ENCODE measurements at places on chromosomes 2 and 18. TPM values are rescaled to one million over a fixed set of nuclear protein-coding genes. Genes with fewer than 3 reads are reported as not detected.

- no peak overlapping the region for H3K4me3 ChIP-seq
- H3K27ac ChIP-seq: no peak overlapping the region
- H3K4me1 ChIP-seq: no peaks in the 10 kb centered on the region
- H3K36me3 ChIP-seq: no peaks in the 10 kb centered on the region
- DNase-seq: no peak
- H3K27me3 ChIP-seq: no peaks in the 10 kb centered on the region
These were observed 37.6 kb upstream of the ACKR3 start for GRCh38 chr2:236531996-236532395.

- H3K36me3 ChIP-seq: no peaks in the 10 kb centered on the region
- DNase-seq: no peak
- H3K27me3 ChIP-seq: peaks cover 15% of the 10 kb centered on the region
- no peak overlapping the region for H3K27ac ChIP-seq
These were observed 96.7 kb upstream of the LMAN1 start for GRCh38 chr18:59455728-59456276.

The MARCHF4 gene
- not detected for total RNA-seq

- peak overlapping the region; percentile 82 for H3K27ac ChIP-seq
- H3K36me3 ChIP-seq: no peaks in the 10 kb centered on the region
- DNase-seq: no peak
- H3K27me3 ChIP-seq: no peaks in the 10 kb centered on the region
These were observed 14.8 kb downstream of the STRN start for GRCh38 chr2:36951574-36951973.

The DIS3L2 gene
- total RNA-seq: 24.7 TPM

- no peak overlapping the region for H3K4me3 ChIP-seq
- H3K36me3 ChIP-seq: peaks cover 7% of the 10 kb centered on the region
- H3K4me1 ChIP-seq: no peaks in the 10 kb centered on the region
- H3K27ac ChIP-seq: peak overlapping the region; percentile 13
- no peak for DNase-seq
- H3K27me3 ChIP-seq: no peaks in the 10 kb centered on the region
These were observed 207.8 kb downstream of the HDAC4 start for GRCh38 chr2:239192975-239193374.

The FOXD4L1 gene
- not detected for total RNA-seq

DNA sequence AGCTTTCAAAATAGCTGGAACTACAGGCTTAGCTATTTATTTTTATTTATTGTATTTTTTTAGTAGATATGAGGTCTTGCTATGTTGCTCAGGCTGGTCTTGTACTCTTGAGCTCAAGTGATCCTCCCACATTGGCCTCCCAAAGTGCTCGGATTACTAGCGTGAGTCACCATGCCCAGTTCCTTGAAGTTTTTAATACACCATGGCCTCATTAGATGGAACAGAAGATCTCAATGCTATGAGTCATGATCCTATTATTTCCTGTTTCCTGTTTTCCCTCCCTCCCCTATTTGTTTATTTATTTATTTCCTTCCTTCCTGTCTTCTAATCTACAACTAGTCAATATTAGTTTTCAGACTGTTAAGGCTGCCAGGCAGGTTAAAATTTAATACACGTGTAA, 309.0 kb downstream of the CMPK2 start:
- no peak for DNase-seq
- no peak overlapping the region for H3K27ac ChIP-seq
- H3K4me1 ChIP-seq: no peaks in the 10 kb centered on the region
- no peaks in the 10 kb centered on the region for H3K27me3 ChIP-seq

- DNase-seq: no peak
- no peaks in the 10 kb centered on the region for H3K27me3 ChIP-seq
- no peak overlapping the region for H3K4me3 ChIP-seq
- H3K27ac ChIP-seq: no peak overlapping the region
These were observed 56.5 kb downstream of the NBEAL1 start for GRCh38 chr2:203071148-203071547.

The COLEC11 gene
- not detected for total RNA-seq

- H3K27me3 ChIP-seq: no peaks in the 10 kb centered on the region
- H3K36me3 ChIP-seq: no peaks in the 10 kb centered on the region
- no peak for DNase-seq
These were observed 101.0 kb downstream of the NBAS start for GRCh38 chr2:15460112-15460620.

- no peak for DNase-seq
- no peak overlapping the region for H3K27ac ChIP-seq
- H3K4me1 ChIP-seq: no peaks in the 10 kb centered on the region
- H3K36me3 ChIP-seq: no peaks in the 10 kb centered on the region
- H3K27me3 ChIP-seq: no peaks in the 10 kb centered on the region
These were observed 12.3 kb upstream of the RESP18 start for GRCh38 chr2:219344751-219345430.

GRCh38 chr2:49379406-49379805, 225.1 kb upstream of the FSHR start:
- H3K27ac ChIP-seq: no peak overlapping the region
- no peaks in the 10 kb centered on the region for H3K36me3 ChIP-seq
- H3K27me3 ChIP-seq: no peaks in the 10 kb centered on the region
- no peak for DNase-seq

- no peak for DNase-seq
- H3K4me1 ChIP-seq: no peaks in the 10 kb centered on the region
- no peaks in the 10 kb centered on the region for H3K27me3 ChIP-seq
- no peak overlapping the region for H3K4me3 ChIP-seq
These were observed 217.8 kb upstream of the NXPH2 start for GRCh38 chr2:138997856-138998517.

GRCh38 chr2:6982934-6983589, 65.8 kb downstream of the RNF144A start:
- H3K4me1 ChIP-seq: peaks cover 13% of the 10 kb centered on the region
- no peak for DNase-seq
- H3K36me3 ChIP-seq: no peaks in the 10 kb centered on the region
- no peak overlapping the region for H3K27ac ChIP-seq

The NPPC gene
- 0.49 TPM for total RNA-seq

The FHOD3 gene
- total RNA-seq: 29.6 TPM

The POTEF gene
- total RNA-seq: not detected

- no peak overlapping the region for H3K4me3 ChIP-seq
- no peaks in the 10 kb centered on the region for H3K4me1 ChIP-seq
- H3K27ac ChIP-seq: no peak overlapping the region
- no peaks in the 10 kb centered on the region for H3K36me3 ChIP-seq
- no peaks in the 10 kb centered on the region for H3K27me3 ChIP-seq
These were observed 148.6 kb downstream of the MAIP1 start for GRCh38 chr2:200104015-200104414.

- no peak overlapping the region for H3K4me3 ChIP-seq
- H3K4me1 ChIP-seq: no peaks in the 10 kb centered on the region
- H3K27ac ChIP-seq: no peak overlapping the region
- no peak for DNase-seq
- peaks cover 89% of the 10 kb centered on the region for H3K36me3 ChIP-seq
These were observed 66.4 kb downstream of the EPAS1 start for GRCh38 chr2:46363535-46364170.

- no peak overlapping the region for H3K4me3 ChIP-seq
- H3K27ac ChIP-seq: no peak overlapping the region
- peaks cover 28% of the 10 kb centered on the region for H3K4me1 ChIP-seq
- H3K36me3 ChIP-seq: no peaks in the 10 kb centered on the region
- no peak for DNase-seq
These were observed 50.2 kb upstream of the MRPL33 start for GRCh38 chr2:27721335-27721734.

The ATG9A gene
- total RNA-seq: 37.8 TPM

- H3K27me3 ChIP-seq: no peaks in the 10 kb centered on the region
- H3K27ac ChIP-seq: peak overlapping the region; percentile 82
- H3K36me3 ChIP-seq: no peaks in the 10 kb centered on the region
- H3K4me3 ChIP-seq: no peak overlapping the region
These were observed 17.7 kb downstream of the INO80C start for GRCh38 chr18:35479911-35480586.

The POTEI gene
- not detected for total RNA-seq

The ARHGAP15 gene
- total RNA-seq: 4.1 TPM

The TLX2 gene
- not detected for total RNA-seq

The REG3A gene
- total RNA-seq: not detected

GRCh38 chr2:204947405-204947804, 402.1 kb downstream of the PARD3B start:
- no peaks in the 10 kb centered on the region for H3K27me3 ChIP-seq
- H3K4me3 ChIP-seq: no peak overlapping the region
- H3K4me1 ChIP-seq: no peaks in the 10 kb centered on the region
- no peak overlapping the region for H3K27ac ChIP-seq

DNA sequence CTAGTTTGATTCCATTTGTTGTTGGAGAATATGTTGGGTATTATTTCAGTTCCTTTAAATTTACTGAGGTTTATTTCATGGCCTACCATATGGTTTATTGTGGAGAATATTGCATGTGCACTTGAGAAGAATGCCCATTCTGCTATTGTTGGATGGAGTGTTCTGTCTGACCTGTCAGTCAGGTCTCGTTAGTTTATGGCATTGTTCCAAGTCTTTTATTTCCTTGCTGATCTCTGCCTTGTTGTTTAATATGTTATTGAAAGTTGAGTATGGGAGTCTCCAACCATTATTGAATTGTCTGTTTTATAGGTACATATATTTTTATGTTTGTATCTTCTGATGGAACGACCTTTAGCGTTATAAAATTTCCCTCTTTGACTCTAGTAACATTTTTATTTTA, 86.3 kb downstream of the PTPN4 start:
- H3K4me3 ChIP-seq: no peak overlapping the region
- no peaks in the 10 kb centered on the region for H3K27me3 ChIP-seq
- no peak for DNase-seq
- H3K4me1 ChIP-seq: no peaks in the 10 kb centered on the region
- no peaks in the 10 kb centered on the region for H3K36me3 ChIP-seq

The YIPF4 gene
- 11.9 TPM for total RNA-seq

- H3K36me3 ChIP-seq: no peaks in the 10 kb centered on the region
- no peak overlapping the region for H3K4me3 ChIP-seq
- H3K27me3 ChIP-seq: no peaks in the 10 kb centered on the region
These were observed 182.8 kb downstream of the AGPS start for GRCh38 chr2:177575358-177575757.

The ADD2 gene
- total RNA-seq: 2.4 TPM

- H3K4me1 ChIP-seq: peaks cover 34% of the 10 kb centered on the region
- no peak overlapping the region for H3K27ac ChIP-seq
- peaks cover 100% of the 10 kb centered on the region for H3K27me3 ChIP-seq
- H3K4me3 ChIP-seq: no peak overlapping the region
These were observed 13.5 kb upstream of the SIX3 start for GRCh38 chr2:44927985-44928482.

- no peak overlapping the region for H3K4me3 ChIP-seq
- H3K36me3 ChIP-seq: no peaks in the 10 kb centered on the region
- no peaks in the 10 kb centered on the region for H3K4me1 ChIP-seq
- no peak for DNase-seq
- H3K27ac ChIP-seq: no peak overlapping the region
- no peaks in the 10 kb centered on the region for H3K27me3 ChIP-seq
These were observed 38.8 kb upstream of the OTOS start for GRCh38 chr2:240179186-240179815.

The AGXT gene
- not detected for total RNA-seq

GRCh38 chr2:233331536-233331935, 22.8 kb upstream of the DGKD start:
- no peak overlapping the region for H3K4me3 ChIP-seq
- peak overlapping the region; percentile 65 for H3K27ac ChIP-seq
- H3K4me1 ChIP-seq: no peaks in the 10 kb centered on the region
- DNase-seq: peak; percentile 25
- no peaks in the 10 kb centered on the region for H3K36me3 ChIP-seq
- H3K27me3 ChIP-seq: no peaks in the 10 kb centered on the region

The ALPG gene
- not detected for total RNA-seq

- H3K27ac ChIP-seq: no peak overlapping the region
- H3K4me3 ChIP-seq: no peak overlapping the region
- no peaks in the 10 kb centered on the region for H3K4me1 ChIP-seq
- no peak for DNase-seq
- no peaks in the 10 kb centered on the region for H3K27me3 ChIP-seq
These were observed 29.9 kb downstream of the LYPD1 start for GRCh38 chr2:132640116-132640515.

GRCh38 chr2:30679426-30680088, 127.7 kb downstream of the CAPN13 start:
- no peaks in the 10 kb centered on the region for H3K36me3 ChIP-seq
- H3K27ac ChIP-seq: no peak overlapping the region
- no peak for DNase-seq
- H3K4me3 ChIP-seq: no peak overlapping the region

GRCh38 chr2:66509326-66509811, 74.4 kb downstream of the MEIS1 start:
- DNase-seq: no peak
- no peak overlapping the region for H3K27ac ChIP-seq
- H3K4me1 ChIP-seq: peaks cover 74% of the 10 kb centered on the region
- no peak overlapping the region for H3K4me3 ChIP-seq

DNA sequence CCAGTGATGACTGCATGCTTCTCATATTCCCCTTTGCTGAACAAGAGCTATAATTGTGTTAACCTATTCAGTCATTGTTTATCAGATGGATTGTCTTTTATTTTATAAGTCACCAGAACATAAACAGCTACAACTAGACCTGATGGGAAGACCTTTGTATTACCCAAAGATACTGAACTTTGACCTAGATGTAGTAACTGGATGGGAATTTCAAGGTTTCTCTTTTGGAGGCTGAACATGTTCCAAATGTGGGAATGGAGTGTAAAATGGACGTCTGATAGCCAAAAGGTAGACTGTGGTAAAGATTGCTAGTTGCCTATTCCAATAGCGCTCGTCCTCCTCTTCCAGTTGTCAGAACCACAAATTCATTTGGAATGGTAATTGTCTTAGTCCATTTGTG, 56.4 kb upstream of the ST3GAL5 start:
- no peak overlapping the region for H3K4me3 ChIP-seq
- H3K36me3 ChIP-seq: no peaks in the 10 kb centered on the region
- no peak overlapping the region for H3K27ac ChIP-seq
- no peak for DNase-seq

The ZNF804A gene
- total RNA-seq: not detected

The C2orf92 gene
- 2.5 TPM for total RNA-seq

- H3K4me1 ChIP-seq: no peaks in the 10 kb centered on the region
- H3K4me3 ChIP-seq: no peak overlapping the region
- peaks cover 13% of the 10 kb centered on the region for H3K36me3 ChIP-seq
- DNase-seq: no peak
- no peaks in the 10 kb centered on the region for H3K27me3 ChIP-seq
- H3K27ac ChIP-seq: no peak overlapping the region
These were observed 13.1 kb downstream of the SEH1L start for GRCh38 chr18:12960853-12961397.

DNA sequence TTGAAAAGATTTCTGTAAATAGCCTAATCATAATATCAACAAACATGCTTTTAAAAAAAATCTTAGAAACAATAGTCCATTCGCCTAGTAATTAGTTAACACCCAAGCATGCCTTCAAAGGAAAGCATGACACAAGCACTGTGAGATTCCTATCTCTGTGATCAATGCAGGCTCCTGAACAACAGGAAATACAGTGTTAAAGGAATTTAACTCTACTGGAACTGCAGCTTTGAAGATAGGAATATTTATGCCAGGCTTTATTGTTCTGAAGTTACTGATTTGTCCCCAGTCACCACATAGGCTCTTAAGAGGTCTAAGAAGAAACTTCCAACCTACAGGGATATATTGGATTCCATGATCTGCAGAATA, 15.4 kb upstream of the FAM124B start:
- H3K36me3 ChIP-seq: no peaks in the 10 kb centered on the region
- no peak overlapping the region for H3K4me3 ChIP-seq
- DNase-seq: no peak

- DNase-seq: no peak
- no peak overlapping the region for H3K27ac ChIP-seq
- H3K4me1 ChIP-seq: no peaks in the 10 kb centered on the region
- no peaks in the 10 kb centered on the region for H3K36me3 ChIP-seq
- no peaks in the 10 kb centered on the region for H3K27me3 ChIP-seq
- no peak overlapping the region for H3K4me3 ChIP-seq
These were observed 275.6 kb upstream of the FANCL start for GRCh38 chr2:58516695-58517094.

Data from esophagus squamous epithelium (tissue), 5 donors.